ENCODE measurements at places on chromosomes 6 and 20.

GRCh38 chr6:26350858-26351543 is 14.0 kb upstream of the BTN3A2 start:
- DNase-seq = no peak

DNA sequence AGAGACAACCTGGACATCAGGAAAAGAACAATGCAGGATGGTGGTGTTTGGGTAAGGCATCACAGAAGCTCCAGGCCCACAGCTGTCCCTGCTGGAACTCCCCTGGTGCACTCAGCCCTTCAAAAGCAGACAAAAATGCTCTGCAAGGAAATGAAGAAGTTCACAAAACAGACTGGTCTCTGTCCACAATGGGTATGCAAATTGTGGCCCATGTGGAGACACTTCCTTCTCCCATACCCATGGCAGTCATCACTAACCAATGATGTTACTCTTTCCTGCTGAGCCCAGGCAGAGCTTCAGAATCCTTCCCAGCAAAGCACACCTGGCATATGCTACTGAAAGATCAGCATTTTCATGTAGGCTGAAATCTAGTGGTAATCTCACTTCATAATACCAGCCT is 42.6 kb upstream of the PXDC1 start:
- no peak for DNase-seq

DNA sequence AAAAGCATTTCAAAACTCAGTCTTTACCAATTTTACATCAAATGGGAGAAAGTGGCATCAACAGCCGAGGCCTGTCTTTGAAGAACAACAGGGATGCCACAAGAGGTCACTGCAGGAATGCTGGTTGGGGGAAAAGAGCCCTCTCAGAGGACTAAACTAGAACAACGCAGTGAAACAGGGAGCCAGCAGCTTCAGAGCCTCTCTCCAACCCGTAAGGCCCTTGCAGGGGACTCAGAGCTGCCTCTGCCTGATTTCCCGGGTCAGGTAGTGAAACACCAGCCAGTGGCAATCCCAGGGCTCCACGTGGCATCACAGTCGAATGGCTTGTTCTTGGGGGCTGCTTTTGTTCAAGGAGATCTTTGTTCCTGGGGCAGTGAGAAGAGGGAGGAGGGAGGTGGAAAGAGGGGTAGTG is 55.0 kb upstream of the KCNK16 start:
- no peak for DNase-seq

DNA sequence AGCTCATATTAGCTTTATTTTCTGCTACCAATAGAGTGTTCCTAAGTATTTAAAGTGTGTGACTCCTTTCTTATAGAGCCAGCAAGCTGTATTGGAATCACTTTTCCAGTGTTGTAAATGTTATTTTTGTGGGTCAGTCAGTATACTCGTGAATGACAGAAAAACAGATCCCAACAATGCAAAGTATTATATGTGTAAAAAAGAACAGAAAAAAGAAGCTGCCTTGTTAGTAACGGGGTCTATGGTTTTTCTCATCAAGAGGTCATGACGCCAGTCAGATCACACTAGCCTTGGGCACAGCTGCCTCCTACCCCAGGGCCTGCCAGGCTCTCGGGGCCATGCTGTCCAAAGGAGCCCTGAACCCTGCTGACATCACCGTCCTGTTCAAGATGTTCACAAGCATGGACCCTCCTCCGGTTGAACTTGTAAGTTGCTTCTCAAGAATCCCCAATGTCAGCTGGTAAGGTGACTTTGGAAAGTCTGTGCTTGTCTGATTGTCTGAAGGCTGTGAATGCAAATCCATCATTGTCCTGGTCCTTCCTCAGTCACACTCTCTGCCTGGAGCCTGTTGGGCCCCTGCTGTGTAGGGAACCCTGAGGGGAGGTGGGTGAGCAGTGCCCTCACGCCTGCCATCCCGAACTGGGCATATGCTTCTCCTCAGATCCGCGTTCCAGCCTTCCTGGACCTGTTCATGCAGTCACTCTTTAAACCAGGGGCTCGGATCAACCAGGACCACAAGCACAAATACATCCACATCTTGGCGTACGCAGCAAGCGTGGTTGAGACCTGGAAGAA is 9.8 kb downstream of the NELFCD start:
- DNase-seq = no peak

GRCh38 chr6:127190552-127190951 is 72.1 kb downstream of the RSPO3 start:
- DNase-seq = no peak

GRCh38 chr6:46407246-46407645 is 84.0 kb downstream of the RCAN2 start:
- DNase-seq = no peak

- no peak for DNase-seq
These were observed 60.2 kb downstream of the EZR start for GRCh38 chr6:158758941-158759479.

DNA sequence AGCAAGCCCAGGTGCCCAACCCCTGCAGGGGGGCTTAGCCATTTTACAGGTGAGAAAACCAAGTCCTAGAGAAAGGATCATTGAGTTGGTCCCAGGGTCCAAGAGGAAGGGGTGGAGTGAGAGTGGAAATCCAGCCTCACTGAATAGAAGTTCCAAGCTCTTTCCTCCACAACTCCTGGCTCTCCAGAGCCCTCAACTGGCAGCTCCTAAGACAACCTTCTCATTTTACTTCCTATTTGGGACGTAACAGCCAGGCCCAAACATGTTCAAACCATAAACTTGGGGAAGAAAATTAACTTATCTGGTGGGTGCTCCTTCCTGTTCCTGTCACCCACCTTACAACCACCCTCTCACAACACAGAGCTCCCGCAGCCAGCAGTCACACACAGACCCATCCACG is 57.9 kb downstream of the PRND start:
- DNase-seq = no peak

DNA sequence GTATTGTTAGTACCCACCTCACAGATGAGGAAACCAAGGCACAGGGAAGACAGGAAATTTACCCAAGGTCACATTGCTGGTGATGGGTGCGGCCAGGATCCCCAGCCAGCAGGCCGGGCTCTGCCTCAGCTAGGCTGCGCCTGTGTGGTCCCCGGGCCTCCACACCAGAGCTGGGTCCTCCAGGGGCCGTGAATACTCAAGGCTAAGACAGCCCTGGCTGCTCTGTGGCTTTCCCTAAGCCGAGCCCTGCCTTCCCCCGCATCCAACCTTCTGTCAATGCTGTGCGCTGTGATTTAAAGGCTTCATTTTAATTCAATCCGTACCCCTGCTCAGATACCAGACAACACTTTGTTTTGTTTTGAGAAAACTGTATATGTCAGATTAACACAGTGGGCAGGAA is 246.7 kb downstream of the TTLL2 start:
- DNase-seq = no peak

DNA sequence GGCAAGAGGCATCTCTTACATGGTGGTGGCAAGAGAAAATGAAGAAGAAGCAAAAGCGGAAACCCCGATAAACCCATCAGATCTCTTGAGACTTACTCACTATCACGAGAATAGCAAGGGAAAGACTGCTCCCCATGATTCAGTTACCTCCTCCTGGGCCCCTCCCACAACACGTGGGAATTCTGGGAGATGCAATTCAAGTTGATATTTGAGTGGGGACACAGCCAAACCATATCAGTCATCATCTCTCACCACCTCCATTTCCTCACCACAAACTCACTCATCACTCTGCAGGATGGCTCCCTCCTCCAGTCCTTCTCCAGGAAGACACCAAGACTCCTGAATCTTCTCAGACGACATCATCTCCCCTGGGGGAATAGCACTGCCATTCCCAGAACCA is 25.8 kb upstream of the SLC16A10 start:
- no peak for DNase-seq

All from bone marrow (tissue), 2 donors.